ENCODE measurements at places on chromosomes 6 and 20.
A peak's percentile ranks its signal among the peaks of the same experiment; 100 is the strongest.

GRCh38 chr20:17671011-17671410 is 11.0 kb downstream of the RRBP1 start:
- no peak for DNase-seq

DNA sequence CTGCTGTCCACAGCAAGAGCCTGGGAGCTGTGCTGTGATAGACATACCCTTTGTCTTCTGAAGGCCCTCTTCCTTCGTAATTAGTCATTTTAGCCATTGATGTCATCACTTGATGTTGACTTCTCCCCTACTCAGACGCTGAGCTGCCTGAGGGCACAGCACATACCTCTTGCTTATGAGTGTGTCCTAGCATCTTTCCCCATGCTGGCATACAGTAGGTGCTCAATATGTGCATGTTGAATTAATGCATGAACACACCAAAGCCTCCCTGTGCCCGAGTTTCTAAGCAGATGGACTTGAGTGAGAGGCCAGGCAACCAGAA is 35.8 kb upstream of the FAM83D start:
- peak; percentile 63 for DNase-seq

DNA sequence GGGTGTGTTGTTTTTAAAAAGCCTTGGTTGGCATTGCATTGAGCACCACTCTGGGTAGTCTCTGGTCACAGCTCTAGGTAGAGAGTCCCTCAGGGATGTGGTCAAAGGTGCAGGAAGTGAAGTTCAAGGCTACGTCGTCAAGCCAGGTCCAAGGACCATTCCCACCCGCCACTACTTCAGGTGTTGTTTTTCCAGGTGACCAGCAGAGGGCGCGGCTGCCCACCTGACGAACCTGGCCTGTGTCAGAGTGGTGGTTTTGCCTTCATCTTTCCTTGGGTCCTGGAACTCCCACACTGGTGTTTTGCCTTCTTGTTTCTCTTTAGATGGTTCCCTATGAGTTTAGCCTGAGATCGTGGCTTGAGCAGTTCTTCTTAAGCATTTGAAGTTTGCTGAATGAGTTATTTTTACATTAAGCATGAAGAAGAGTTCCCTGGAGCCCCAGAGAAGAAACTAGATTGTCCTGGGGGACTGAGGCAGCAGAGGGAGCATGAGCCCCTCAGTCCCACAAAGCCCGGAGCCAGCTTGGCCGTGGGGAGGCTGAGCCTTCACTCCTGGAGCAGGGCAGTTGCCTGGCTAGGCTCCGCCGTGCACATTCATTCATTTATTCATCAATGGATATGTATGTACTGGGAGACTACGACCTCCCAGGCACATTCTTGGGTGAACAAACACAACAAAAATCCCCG is 5.6 kb upstream of the PHACTR3 start:
- DNase-seq = peak; percentile 51

GRCh38 chr20:24084281-24084680 is 95.7 kb upstream of the GGTLC1 start:
- no peak for DNase-seq

- DNase-seq = no peak
These were observed 15.3 kb downstream of the ECHDC1 start for GRCh38 chr6:127328043-127328609.

DNA sequence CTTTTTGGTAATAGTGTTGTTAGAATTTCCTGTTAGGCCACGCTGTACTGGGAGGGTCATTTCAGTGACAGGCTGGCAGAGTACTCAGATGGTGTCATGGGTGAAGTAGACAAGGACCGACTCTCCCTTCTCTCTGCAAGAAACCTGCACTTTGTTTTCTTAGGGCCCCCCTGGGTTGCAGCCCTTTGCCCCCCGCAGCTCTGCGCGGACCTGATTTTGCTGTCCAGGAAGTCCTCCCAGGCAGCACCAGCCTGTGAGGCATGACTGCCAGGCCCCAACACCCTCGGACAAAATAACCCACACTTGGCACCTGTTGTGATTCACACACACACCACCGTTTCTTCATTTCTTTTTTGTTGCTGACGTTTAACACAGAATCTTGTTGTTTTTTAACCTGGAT is 21.8 kb upstream of the CLDN20 start:
- DNase-seq = no peak

DNA sequence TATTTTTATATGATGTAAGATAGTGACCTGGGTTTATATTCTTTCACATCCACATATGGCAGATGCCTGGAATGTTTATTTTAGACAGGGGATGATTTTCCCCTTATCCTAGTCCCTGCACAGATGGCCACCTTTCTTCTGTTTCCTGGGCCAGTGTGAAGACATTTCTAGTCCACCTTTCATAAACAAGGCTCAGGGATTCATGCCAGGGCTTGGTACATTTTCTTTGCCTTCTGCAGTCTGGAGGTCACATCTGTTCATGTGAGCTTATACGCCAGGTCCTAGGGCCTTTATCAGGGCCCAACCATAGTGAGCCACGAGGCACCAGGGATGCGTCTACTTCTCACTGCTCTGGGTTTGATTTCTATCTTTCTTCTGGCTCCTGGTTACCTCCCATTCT is 38.0 kb upstream of the ERVFRD-1 start:
- DNase-seq = no peak
